Ovary (tissue), 10 donors: ENCODE measurements at places on chromosomes 3 and 15. TPM values are rescaled to one million over a fixed set of nuclear protein-coding genes. Genes with fewer than 3 reads are reported as not detected.

The WNT7A gene
- 0.34 TPM for total RNA-seq

The CYP1A2 gene
- total RNA-seq, result 0.23 TPM

The CAMP gene
- 1.1 TPM for total RNA-seq

The RETNLB gene
- not detected for total RNA-seq

The OSBPL10 gene
- 9.3 TPM for total RNA-seq

The SEMA3G gene
- total RNA-seq, result 12.3 TPM

The ATXN7 gene
- 40.7 TPM for total RNA-seq

The AMT gene
- total RNA-seq, result 6.4 TPM

The DTX3L gene
- total RNA-seq, result 11.0 TPM

The AADACL2 gene
- not detected for total RNA-seq

The CDC25A gene
- 3.5 TPM for total RNA-seq

The SUMF1 gene
- total RNA-seq, result 57.2 TPM

The HCN4 gene
- total RNA-seq, result not detected

The SPATA12 gene
- not detected for total RNA-seq

The DUOX1 gene
- total RNA-seq, result 0.23 TPM

The MAP2K5 gene
- total RNA-seq, result 23.4 TPM

The PP2D1 gene
- not detected for total RNA-seq

The JAGN1 gene
- total RNA-seq, result 33.4 TPM

The NMNAT3 gene
- 26.1 TPM for total RNA-seq

The MESP1 gene
- total RNA-seq, result 1.3 TPM

The THSD4 gene
- 5.2 TPM for total RNA-seq

The MCTP2 gene
- 44.5 TPM for total RNA-seq

The NME9 gene
- total RNA-seq, result 1.7 TPM

The ADAMTS17 gene
- total RNA-seq, result 5.5 TPM
